ENCODE measurements at places on chromosomes 2 and 18.

DNA sequence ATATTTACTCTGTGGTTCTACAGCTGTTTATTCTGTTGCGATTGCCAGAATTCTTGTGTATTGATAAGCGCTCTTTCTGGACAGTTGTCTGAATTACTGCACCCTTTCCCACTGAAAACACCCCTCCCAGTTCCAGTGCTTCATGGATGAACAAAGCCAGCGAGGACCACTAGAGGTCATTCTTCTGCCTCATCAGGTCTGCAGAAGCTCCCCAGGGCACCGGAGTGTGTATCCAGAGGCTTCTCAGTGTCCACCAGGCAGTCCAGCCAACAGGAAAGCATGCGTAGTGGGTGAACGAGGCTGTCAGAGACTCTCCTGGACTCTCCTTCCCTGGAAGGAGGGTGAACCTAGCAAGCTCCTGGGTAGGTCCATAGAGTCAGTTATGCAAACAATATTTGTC lies 40.6 kb upstream of the INHBB start:
- no peak for DNase-seq

GRCh38 chr2:81853341-81853740 lies 1548.8 kb upstream of the LRRTM1 start:
- DNase-seq, result no peak

GRCh38 chr2:14540015-14540414 lies 92.5 kb upstream of the LRATD1 start:
- no peak for DNase-seq

GRCh38 chr2:151021747-151022452 lies 239.8 kb downstream of the RBM43 start:
- no peak for DNase-seq

Data from LoVo (cell line).